ENCODE measurements at places on chromosomes 4 and X. TPM values are rescaled to one million over a fixed set of nuclear protein-coding genes. Genes with fewer than 3 reads are reported as not detected.

GRCh38 chr4:121448231-121448630 lies 67.4 kb upstream of the QRFPR start:
- DNase-seq = no peak
- no peaks in the 10 kb centered on the region for H3K27me3 ChIP-seq
- H3K27ac ChIP-seq = no peak overlapping the region

GRCh38 chr4:2832981-2833670 lies 10.5 kb upstream of the ADD1 start:
- no peaks in the 10 kb centered on the region for H3K27me3 ChIP-seq
- H3K4me3 ChIP-seq = no peak overlapping the region
- H3K4me1 ChIP-seq = peaks cover 41% of the 10 kb centered on the region
- no peak overlapping the region for H3K27ac ChIP-seq

DNA sequence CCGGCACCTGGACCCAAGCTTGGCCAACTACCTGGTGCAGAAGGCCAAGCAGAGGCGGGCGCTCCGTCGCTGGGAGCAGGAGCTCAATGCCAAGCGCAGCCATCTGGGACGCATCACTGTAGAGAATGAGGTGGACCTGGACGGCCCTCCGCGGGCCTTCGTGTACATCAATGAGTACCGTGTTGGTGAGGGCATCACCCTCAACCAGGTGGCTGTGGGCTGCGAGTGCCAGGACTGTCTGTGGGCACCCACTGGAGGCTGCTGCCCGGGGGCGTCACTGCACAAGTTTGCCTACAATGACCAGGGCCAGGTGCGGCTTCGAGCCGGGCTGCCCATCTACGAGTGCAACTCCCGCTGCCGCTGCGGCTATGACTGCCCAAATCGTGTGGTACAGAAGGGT lies 3.7 kb downstream of the SUV39H1 start:
- peaks cover 33% of the 10 kb centered on the region for H3K36me3 ChIP-seq
- peaks cover 2% of the 10 kb centered on the region for H3K27me3 ChIP-seq
- H3K4me3 ChIP-seq = no peak overlapping the region
- H3K27ac ChIP-seq = no peak overlapping the region
- DNase-seq = no peak
- H3K4me1 ChIP-seq = peaks cover 14% of the 10 kb centered on the region

DNA sequence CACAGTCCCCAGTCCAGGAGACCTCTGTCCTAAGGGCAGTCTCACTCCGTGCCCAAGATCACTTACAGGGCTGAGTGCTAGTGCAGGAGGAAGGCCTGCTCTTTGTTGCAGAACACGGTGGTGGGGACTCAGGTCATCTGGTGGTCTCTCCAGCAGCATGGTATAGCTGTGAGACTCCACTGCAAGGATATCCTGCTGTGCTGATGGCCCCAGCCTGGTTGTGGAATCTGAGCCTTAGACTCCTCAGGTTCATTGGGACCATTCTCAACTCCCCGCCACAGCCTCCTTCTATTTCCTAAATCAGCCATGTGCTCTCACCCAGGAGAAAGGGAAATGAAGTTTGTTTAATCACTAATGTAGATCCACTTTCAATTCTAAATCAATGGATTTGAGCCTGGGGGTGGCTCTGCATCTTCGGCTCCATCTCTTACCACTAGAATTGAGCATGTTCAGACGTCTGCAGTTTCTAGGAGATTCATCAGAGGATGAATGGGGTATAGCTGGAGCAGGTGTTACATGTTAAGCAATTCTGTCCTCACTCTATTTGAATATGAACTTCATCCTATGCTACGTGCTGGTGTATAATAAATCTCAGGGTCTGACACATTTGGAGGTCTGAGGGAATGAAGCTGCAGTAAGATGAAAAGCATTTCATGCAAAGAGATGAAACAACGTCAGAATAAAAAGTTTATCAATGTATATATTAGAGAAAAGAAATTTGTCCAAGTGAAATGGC lies 189.2 kb downstream of the MGST2 start:
- H3K27ac ChIP-seq = no peak overlapping the region
- no peak for DNase-seq
- no peaks in the 10 kb centered on the region for H3K36me3 ChIP-seq
- no peak overlapping the region for H3K4me3 ChIP-seq

- H3K27me3 ChIP-seq = no peaks in the 10 kb centered on the region
- H3K4me1 ChIP-seq = no peaks in the 10 kb centered on the region
- H3K27ac ChIP-seq = no peak overlapping the region
- H3K36me3 ChIP-seq = no peaks in the 10 kb centered on the region
- no peak for DNase-seq
Measured at GRCh38 chr4:87321888-87322287, 794 bp downstream of the HSD17B13 start.

GRCh38 chrX:110055616-110056015 lies 52.7 kb downstream of the TMEM164 start:
- H3K27me3 ChIP-seq = peaks cover 3% of the 10 kb centered on the region
- H3K4me1 ChIP-seq = no peaks in the 10 kb centered on the region
- no peak for DNase-seq
- H3K27ac ChIP-seq = no peak overlapping the region
- no peak overlapping the region for H3K4me3 ChIP-seq

GRCh38 chrX:31540313-31540712 lies 468.5 kb upstream of the FTHL17 start:
- no peak for DNase-seq
- H3K27ac ChIP-seq = no peak overlapping the region
- H3K27me3 ChIP-seq = no peaks in the 10 kb centered on the region
- H3K36me3 ChIP-seq = no peaks in the 10 kb centered on the region

- no peak for DNase-seq
- no peaks in the 10 kb centered on the region for H3K36me3 ChIP-seq
- H3K27me3 ChIP-seq = no peaks in the 10 kb centered on the region
- no peaks in the 10 kb centered on the region for H3K4me1 ChIP-seq
- H3K4me3 ChIP-seq = no peak overlapping the region
Measured at GRCh38 chr4:88295656-88296055, 11.3 kb upstream of the PPM1K start.

GRCh38 chr4:165384186-165384585 lies 5.4 kb downstream of the CPE start:
- peaks cover 4% of the 10 kb centered on the region for H3K4me1 ChIP-seq
- H3K27ac ChIP-seq = no peak overlapping the region
- no peak overlapping the region for H3K4me3 ChIP-seq
- H3K27me3 ChIP-seq = peaks cover 6% of the 10 kb centered on the region
- DNase-seq = no peak

DNA sequence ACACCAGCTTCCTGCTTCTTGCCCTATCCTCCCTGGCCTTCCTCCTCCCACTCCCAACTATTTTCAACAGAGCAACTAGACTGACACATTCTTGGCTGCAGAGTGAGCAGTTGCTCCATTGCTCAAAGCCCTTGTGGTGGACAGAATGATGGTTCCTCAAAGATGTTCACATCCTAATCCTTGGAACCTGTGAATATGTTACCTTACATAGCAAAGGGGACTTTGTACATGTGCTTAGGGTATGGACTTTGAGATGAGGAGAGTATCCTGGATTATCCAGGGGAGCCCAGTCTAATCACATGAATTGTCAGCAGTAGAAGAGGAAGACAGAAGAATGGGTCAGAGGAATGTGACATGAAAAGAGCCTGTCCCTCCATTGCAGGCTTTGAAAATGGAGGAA lies 24.9 kb upstream of the HOPX start:
- no peaks in the 10 kb centered on the region for H3K27me3 ChIP-seq
- no peak for DNase-seq
- no peaks in the 10 kb centered on the region for H3K36me3 ChIP-seq
- peaks cover 8% of the 10 kb centered on the region for H3K4me1 ChIP-seq
- H3K27ac ChIP-seq = no peak overlapping the region
- H3K4me3 ChIP-seq = no peak overlapping the region

GRCh38 chrX:87744391-87744790 lies 226.8 kb downstream of the KLHL4 start:
- no peak overlapping the region for H3K4me3 ChIP-seq
- no peaks in the 10 kb centered on the region for H3K27me3 ChIP-seq
- no peaks in the 10 kb centered on the region for H3K36me3 ChIP-seq
- H3K4me1 ChIP-seq = no peaks in the 10 kb centered on the region
- H3K27ac ChIP-seq = no peak overlapping the region
- DNase-seq = no peak

DNA sequence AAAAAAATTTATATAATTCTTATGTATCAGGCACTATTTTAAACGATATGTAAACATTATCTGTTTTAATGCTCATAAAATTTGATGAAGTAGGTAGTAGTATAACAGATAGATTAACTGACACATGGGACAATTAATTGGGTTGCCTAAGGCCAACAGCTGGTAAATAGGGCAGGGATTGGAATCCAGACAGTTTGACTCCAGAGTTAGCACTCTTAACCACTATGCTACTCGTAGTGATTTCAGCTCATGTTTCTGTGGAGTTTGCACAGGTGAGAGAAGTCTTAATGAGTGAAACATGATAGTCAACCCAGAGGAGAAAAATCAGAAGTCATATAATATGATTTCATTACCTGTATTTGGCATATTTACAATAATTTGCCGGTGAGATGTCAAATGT lies 126.0 kb upstream of the WDFY3 start:
- no peaks in the 10 kb centered on the region for H3K4me1 ChIP-seq
- no peaks in the 10 kb centered on the region for H3K36me3 ChIP-seq
- H3K27me3 ChIP-seq = no peaks in the 10 kb centered on the region
- H3K27ac ChIP-seq = no peak overlapping the region
- DNase-seq = no peak
- H3K4me3 ChIP-seq = no peak overlapping the region

DNA sequence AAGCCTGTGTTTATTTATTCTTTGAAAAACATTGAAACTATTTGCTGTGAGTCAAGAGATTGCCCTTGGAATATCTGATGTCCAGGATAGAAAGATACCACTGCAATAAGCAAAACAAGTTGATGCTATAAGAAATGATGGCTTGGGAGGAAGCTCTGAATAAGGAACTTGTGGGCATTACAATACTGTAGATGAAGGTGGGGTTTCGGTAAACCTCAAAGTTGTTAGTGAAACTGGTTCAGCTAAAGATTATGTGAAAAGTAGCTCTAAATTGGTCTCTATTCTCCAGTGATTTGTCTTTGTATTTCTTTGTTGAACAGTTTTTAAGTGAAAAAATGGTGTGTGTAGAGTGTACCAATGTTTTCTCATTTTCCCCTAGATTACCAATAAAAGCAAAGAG lies 128.7 kb downstream of the AKAP4 start:
- H3K27me3 ChIP-seq = peaks cover 11% of the 10 kb centered on the region
- no peaks in the 10 kb centered on the region for H3K4me1 ChIP-seq
- no peak overlapping the region for H3K4me3 ChIP-seq
- no peak for DNase-seq

GRCh38 chr4:172651961-172652360 lies 516.6 kb upstream of the GALNT7 start:
- no peaks in the 10 kb centered on the region for H3K36me3 ChIP-seq
- H3K4me1 ChIP-seq = no peaks in the 10 kb centered on the region
- no peaks in the 10 kb centered on the region for H3K27me3 ChIP-seq
- H3K27ac ChIP-seq = no peak overlapping the region

GRCh38 chr4:128528793-128529553 lies 241.4 kb upstream of the PGRMC2 start:
- H3K4me3 ChIP-seq = no peak overlapping the region
- no peaks in the 10 kb centered on the region for H3K36me3 ChIP-seq
- no peaks in the 10 kb centered on the region for H3K27me3 ChIP-seq
- H3K27ac ChIP-seq = peak overlapping the region; percentile 66

Gene GIMD1
- not detected for total RNA-seq

Gene JADE3
- total RNA-seq = 2.7 TPM
